ENCODE measurements at places on chromosomes 11 and 22.

GRCh38 chr11:129750343-129751292, 65.0 kb upstream of the TMEM45B start:
- peak; percentile 82 for DNase-seq

DNA sequence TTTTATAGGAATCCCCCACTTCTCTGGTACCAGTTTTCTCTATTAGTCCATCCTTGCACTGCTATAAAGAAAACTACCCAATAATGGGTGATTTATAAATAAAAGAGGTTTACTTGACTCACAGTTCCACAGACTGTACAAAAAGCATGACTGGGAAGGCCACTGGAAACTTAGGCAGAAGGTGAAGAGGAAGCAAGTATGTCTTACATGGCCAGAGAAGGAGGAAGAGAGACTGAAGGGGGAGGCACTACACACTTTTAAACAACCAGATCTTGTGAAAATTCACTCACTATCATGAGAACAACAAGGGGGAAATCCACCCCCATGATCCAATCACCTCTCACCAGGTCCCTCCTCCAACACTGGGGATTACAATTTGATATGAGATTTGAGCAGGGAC, 68.9 kb upstream of the GNAZ start:
- no peak for DNase-seq

DNA sequence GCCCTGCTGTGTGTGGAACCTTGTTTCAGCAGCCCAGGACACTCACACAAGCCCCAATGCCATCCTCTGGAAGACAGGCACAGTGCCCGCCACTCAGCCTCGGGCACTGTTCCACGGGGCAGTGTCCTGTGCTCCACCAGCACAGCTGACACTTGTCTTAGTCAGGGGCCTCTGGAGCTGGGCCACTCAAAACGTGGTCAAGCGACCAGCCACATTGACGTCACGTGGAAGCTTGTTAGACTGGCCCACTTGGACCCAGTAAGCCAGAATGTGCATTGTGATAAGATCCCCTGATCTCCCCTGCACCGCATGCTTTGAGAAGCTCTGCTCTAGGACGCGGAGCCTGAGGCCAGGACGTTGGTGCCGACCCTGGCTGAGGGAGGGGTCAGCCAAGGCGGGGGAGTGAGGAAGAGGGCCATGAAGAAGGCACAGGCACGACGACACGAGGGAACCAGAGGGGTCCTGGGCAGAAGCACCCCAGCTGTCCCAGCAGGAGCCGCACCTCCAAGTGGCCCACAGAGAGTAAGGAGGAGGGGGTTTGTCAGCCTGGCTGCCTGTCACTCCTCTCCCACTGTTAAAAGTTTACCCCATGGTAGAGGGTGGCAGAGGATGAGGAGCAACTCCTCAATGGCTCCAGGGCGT, 64.6 kb downstream of the LINC01488 start:
- no peak for DNase-seq

- no peak for DNase-seq
Observed at GRCh38 chr11:122399375-122399774, 256.1 kb upstream of the UBASH3B start.

GRCh38 chr11:6319704-6320410, 444 bp downstream of the CAVIN3 start:
- DNase-seq: peak; percentile 72

GRCh38 chr11:22192642-22193347, at the start of gene ANO5:
Gene ANO5, plus strand, starts transcription at chr11:22193085. Its CDS starts 408 bp downstream, at chr11:22193493.
- peak; percentile 8 for DNase-seq

DNA sequence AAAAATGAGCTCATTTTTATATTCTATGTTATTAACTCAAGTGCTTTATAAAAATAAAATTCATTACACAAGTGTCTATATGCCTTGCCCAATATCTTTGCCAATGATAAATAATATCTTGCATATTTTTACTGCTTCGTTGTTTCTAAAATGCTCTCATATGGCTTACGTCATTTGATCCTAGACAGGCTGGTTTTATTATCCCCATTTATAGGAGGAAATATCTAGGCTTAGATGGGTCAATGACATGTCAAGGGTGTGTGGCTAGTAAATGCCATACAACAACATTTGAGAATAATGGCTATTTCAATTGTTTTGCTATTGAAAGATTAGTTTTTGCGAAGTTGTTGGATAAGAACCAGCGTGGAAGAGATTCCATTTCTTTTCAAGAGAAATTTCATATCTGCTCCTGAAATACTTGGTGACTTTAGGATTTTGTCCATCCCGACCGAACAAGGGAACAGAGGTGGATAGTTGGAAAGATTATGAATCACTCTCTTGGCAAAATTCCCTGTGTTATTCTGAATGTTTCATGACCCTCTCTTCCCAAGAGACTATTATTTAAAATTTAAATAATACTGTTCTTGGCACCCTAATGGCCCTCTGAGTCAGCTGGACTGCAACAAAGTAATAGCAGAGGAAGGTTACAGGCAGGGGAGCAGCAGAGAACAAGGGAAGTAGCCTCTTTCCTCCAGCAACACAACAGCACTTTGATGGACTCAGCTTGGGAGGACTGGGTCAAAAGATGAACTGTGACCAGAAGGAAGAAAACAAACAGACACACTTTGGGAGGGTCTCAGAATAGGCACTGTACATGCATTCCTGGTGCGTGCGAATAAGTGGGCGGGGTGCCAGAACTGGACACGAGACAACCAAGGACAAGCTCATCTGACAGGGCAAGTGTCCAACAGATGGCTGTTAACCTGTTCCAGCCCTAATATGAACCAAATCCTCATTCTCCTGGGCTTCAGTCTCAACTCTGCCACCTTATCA, 94.5 kb downstream of the ME3 start:
- DNase-seq: no peak

DNA sequence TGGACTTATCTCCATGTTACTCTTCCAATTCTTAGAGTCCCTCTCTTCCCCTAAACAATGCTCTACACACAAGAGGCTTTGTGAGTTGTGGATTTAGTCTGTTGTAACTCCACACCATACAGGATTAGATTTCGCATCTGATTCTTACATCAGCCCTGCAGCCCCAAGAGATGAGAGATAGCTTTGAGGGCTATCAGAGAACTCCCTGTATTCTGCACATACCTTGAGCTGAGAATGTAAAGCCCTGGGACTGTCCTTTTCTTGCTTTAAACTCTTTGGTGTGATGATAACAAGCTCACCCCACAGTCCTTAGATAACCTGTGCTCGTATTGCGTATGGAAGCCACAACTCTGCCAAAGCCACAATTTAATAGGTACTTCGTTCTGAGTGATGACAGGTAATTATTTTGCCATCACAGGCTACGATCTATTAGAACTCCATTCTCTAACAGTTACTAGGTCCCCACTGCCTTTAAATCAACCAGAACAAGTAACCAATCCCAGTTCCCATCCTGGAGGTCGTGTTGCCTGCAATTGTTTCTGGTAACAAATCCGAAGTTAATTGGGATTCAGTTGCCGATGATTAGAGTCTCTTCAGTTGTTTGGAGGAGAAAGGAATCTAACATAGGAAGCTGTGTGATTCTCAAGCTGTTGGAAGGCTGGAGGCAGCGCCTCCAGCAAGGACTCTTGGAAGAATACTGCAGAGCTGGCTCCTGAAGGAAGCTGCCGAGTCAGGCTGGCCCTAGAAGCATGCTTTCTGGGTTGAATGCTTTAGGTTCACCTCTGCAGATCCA, 1.3 kb upstream of the PARVG start:
- no peak for DNase-seq

DNA sequence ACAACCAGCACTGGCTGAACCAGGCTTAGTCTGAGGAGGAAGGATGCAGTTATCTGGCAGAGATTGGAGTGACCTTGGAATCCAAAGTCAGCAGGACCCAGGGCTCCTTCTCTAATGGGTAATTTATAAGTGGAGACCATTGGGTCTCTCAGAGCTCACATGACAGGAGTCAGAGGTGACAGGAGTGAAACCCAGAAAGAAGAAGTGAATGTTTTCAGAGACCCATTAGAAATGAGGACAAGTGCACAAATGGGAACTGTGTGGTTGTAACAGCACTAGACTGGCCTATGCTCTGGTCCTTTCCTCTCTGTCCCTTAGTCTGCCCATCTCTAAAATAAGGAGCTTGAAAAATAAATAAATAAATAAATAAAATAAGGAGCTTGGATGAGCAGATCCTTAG, 107.4 kb downstream of the SERGEF start:
- no peak for DNase-seq

- no peak for DNase-seq
Observed at GRCh38 chr22:44710474-44711240, 8.7 kb downstream of the PRR5 start.

GRCh38 chr22:47310601-47311000, 548.2 kb downstream of the TBC1D22A start:
- DNase-seq: no peak

DNA sequence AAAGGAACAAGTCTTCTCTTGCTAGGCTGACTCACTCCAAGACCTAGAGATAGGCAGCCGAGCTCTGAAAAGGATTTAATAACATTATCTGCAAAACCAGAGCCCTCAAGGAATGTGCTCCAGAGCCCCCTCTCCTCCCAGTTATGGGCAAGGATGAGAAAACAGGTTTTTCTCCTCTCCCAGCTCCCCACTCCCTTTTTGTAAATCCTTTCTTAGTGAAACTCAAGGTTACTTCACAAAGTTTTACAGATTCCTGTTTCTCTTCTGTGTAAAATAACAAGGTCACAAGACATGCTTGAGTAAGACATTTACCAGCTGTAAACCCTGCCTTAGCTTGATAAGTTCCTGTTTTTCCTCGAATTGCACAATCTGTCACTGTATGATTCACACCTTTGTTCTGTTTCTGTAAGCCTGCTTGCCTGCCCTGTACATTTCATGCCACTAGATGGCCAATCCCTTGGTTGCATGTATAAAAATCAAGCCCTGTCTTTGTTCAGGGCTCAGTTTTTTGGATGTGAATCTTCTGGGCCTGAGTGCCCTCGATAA, 489.4 kb downstream of the KCNA4 start:
- no peak for DNase-seq

GRCh38 chr22:29343313-29343805, 27.9 kb upstream of the RASL10A start:
- no peak for DNase-seq

DNA sequence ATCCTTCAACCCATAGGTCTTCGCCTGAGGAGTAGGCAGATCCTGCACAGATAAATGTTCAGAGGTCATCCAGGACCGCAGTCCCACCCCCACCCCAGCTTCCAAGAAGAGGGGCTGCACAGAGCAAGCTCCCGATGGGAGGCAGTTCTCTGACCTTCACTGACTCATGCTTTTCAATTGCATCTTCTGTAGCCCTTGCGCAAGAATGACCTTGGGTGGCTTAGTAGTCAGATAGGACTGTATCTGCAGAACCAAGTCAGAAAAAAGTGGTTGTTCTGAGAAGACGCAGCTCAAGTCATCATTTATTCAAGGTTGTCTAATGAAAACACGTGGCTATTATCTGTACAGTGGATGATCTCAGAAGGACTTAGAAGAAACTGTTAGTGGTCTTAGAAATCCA, 16.4 kb upstream of the GRAMD1B start:
- DNase-seq: no peak

DNA sequence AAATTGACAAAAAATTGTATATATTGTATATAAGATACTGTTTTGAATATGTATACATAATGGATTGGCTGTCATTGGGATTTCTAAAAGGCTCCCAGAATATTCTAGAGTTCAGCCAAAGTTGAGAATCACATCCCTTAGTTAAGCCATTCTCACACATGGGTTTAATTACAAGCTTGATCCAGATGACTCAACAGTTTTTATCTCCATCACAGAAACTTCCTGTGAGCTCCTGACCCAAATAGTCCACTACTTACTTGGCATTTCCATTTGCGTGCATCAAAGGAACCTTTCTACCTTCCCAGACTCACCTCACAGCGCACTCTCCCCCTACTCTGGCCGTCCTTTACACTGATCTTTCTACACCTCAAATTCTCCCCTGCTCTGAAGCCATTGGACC, 184.8 kb upstream of the ARHGAP20 start:
- DNase-seq: no peak

DNA sequence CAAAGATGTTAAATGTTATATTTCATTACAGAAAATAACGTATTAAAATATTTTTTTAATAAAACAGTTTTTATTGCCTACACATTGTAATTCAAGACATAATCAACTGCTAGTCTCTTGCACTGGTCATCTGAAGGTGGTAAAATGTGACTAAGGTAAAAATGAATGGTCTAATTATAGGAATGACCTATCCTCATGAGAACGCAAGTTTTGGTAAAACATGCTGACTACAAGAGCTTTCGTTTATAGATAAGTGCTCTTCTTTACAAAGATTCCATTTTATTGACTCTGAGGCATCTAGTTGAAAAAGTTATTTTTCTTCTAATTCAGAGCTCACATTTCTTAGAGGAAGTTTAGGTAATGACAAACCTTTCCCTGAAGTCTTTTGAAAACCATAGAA, 27.3 kb downstream of the LUZP2 start:
- no peak for DNase-seq
